Stimulated activated CD4-positive, alpha-beta T cell treated with anti-CD3 and anti-CD28 coated beads, Interleukin-2, amount 100 ng/mL, for 48 hours (primary cell): ENCODE measurements at places on chromosomes 6 and 20.

DNA sequence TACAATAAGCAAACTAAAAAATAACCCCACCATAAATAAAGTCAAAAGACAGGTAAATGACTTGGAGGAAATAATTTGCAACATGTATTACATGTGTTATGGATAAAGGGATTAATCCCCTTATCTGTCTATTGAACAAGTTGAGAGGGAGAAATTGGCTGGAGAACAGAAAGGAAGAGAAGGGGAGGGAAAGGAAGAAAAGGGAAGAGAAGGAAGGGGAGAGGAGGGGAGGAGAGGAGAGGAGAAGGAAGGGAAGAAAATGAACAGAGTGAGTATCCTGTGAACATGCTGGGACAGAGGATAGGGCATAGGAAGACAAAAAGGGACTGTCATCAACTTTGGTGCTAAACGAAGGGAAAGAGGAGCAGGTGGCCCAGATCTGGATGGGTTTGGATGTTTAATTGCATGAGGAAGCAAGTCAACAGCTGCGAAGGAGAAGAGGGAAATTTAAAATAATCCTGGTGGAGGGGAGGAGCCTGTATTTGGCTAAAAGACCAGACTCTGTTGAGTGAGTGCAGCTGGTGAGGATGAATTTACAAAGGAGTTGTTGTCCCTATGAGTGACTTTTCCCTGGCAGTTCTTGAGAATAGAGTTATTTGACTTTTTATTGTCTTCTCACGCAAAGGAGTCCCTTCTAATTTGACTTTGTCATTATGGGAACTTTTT is 14.2 kb upstream of the SHLD1 start:
- DNase-seq = no peak

- DNase-seq = no peak
These were observed 95.6 kb downstream of the SYCP2 start for GRCh38 chr20:59837623-59838394.

- no peak for DNase-seq
These were observed 6.8 kb downstream of the SNAP91 start for GRCh38 chr6:83702077-83702476.

DNA sequence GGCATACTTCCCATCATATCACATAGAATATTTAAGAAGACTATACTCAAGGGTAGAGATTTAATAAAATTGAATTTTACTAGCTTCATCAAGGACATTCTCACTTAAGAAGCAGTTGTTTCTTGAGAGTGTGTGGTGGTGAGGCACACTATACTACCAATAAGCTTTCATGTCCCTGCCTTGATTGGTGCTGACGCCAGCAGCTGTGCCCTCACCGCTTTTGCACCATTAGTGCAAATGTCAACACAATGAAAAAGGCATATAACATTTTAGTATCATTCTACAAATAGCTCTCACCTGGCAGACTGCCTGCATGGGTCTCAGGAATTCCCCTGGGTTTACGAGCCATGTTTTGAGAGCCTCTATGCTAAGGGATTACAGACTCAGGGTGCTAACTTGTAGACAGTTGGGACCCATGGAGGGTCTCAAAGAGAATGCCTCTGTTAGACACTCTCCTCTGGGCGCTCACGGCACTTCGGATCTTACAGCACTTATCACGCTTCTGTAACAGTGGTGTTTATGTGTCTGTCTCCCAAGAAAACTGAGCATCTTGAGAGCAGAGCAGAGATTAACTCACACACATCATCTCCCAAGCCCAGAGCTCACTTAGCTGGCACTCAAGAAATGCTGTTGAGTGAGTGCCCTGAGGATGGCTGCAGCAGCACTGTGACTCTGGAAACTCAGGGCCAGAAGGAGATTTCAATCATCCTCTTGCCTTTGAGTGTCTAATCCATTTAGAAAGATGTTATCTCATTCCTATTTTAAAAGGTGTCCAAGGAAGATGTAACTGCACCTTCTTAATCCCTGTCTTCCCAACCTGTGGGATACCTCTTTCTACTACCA is 143.3 kb upstream of the GPR6 start:
- DNase-seq = no peak

DNA sequence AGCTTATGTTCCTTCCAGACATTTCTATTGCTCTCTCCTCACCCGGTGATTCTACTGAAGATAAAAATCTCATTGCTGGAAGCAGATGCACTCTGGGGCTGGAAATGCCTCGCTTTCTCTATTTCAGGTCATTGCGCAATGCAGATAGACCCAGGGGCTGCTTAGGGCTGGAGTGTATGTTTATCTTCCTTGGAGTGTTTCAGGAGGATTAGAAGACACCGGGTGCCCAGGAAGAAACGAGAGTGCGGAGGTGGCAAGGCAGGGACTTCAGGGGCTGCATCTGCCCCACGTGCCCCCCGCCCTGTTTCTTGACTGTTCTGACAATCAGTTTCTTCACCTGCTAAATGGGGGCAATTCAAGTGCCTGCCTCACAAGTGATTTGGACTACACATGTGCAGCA is 45.6 kb upstream of the IYD start:
- no peak for DNase-seq

- DNase-seq = no peak
These were observed 2.5 kb downstream of the RNF217 start for GRCh38 chr6:124964764-124965105.

DNA sequence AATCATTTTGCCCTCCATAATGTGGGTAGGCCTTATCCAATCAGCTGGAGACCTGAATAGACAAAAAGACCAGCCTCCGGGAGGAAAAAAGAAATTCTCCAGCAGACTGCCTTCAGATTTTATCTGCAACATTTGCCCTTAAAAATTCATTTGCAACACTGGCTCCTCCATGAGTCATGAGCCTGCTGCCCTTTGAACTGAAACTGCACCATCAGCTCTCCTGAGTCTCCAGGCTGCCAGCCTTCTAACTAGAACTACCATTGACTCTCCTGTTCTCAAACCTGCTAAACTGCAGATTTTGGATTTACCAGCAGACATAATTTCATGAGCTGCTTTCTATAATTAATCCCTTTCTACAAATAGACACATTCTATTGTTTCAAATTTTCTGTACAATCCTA is 223.9 kb upstream of the THEMIS start:
- DNase-seq = no peak

- no peak for DNase-seq
These were observed 658 bp downstream of the RIN2 start for GRCh38 chr20:19758501-19759331.

DNA sequence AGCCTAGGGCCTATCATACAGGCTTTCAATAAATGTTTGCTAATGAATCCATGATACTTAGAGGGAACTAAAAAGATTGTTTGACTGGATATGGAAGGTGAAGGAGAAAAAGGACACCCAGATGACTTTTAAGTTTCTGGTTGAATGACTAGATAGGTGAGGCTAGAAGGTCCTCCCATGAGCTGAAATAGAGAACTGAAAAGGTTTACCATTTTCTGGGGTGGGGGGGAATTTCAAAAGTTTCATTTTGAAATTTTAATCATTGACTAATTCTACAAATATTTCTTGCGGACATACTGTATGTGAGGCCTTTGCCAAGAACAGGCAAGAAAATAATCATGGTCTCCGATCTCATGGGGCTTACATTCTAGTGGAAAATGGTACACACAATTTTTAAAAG is 17.9 kb upstream of the ZBTB2 start:
- no peak for DNase-seq

DNA sequence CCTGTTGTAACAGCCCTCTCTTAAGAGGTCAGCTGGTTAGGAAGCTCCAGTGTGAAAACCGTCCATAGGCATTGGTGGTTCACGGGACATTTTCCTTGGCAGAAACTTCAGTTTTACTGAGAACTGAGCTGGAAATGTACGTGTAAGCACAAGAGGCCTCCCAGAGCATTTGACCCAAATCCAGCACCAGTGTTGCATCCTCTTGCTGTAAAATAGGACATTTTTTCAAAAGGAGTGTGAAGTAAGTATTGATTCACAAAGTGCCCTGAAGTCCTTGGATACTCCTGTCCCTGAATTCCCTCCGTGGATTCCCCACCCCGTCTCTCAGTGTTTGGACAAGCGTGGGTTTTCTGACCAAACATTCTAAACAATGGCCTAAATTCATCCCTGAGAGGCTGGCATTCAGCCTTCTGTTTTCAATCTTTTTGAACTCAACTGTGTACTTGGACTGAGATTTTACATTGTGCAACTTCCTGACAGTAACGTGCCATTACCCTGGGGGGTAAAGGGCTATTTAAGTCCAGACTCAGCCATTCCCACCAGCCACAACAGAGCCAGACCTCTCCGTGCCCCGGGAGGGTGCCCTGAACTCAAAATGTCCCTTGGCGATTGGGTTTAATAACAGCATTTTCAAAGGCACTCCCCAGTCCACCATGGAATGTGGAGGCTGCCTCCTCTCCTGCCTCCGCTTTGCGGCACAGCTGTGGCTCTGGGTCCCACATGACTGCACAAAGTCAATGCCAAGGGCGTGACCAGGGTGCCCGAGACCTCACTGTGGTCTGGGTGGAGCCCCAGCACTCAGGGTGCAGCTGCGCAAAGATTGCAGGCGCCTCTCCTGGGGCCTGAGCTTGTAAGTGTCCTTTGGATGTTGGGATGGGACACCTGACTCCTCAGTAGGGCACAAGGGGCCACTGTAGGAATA is 92.7 kb upstream of the AFDN start:
- DNase-seq = no peak

- no peak for DNase-seq
These were observed 16.7 kb upstream of the RAMACL start for GRCh38 chr6:166603043-166603690.

- DNase-seq = no peak
These were observed 48.3 kb downstream of the CLIC5 start for GRCh38 chr6:45967363-45967762.

GRCh38 chr20:32585011-32585585 is at the start of gene NOL4L:
TSS of gene NOL4L (minus strand) at chr20:32585333. CDS start at chr20:32584890, 443 bp downstream.
- no peak for DNase-seq

DNA sequence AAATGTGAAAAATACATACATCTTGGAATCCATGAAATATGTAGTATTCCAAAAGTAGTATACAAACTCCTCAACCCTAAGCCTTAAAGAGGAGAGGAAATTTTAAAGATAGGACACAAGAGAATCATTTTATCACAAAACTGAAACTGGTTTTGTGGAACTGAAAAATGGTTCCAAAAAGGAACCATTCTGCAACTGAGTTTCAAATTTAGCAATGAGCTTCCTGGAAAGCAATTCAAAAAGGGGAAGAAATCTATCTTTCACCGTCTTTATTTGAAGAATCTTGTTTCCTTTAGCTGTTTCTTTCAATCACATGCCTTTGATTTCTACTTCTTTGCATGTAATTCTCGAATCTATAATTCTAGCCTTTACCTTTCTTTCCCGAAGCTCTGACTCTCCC is 32.2 kb upstream of the LAMP5 start:
- no peak for DNase-seq

DNA sequence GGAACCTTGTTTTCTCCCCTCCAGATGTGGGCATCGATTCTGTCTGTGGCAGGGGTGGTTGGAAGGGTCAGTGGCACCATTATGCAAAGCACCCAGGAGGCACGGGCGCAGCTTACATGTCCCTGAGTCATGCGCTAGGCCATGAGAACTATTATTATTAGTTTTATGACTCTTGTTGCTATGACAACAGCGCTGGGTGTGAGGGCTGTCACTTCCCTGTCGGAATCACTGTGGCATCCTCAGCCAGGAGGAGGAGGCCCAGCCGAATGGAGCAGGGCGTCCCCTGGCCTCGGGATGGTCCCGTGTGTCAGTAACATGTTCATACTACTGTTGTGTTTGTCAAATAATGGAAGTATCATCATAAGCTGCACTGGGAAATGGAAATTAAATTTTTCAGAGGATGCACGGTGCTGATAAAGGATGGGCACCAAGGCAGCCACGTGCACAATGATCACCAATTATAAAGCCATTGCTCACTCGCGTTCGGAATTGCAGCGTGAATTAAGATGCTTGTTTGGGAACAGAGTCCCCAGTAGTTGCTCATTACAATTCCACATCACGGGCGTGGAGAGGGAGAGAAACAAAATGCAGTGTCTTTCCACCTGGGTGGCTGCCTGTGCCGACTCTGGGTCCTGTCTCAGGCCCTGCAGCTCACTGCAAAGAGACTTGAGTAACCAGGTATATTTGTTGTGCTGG is 247.9 kb downstream of the CDH4 start:
- DNase-seq = no peak

DNA sequence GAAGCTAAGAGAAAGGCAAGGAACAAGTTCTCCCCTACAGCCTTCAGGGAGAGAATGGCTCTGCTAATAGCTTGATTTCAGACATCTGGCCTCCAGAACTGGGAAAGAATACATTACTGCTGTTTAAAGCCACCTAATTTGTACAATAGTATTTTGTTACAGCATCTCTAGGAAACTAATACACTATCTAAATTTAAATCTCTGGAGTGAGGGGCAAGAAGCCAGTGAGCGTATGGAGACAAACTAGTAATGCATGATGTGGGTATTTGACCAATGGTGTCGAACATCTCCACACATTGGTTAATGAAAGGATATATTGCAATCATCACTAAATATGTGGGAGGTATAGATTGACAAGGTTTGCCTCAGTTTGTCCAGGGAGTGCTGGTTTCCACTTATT is 451.5 kb downstream of the EPM2A start:
- DNase-seq = no peak

DNA sequence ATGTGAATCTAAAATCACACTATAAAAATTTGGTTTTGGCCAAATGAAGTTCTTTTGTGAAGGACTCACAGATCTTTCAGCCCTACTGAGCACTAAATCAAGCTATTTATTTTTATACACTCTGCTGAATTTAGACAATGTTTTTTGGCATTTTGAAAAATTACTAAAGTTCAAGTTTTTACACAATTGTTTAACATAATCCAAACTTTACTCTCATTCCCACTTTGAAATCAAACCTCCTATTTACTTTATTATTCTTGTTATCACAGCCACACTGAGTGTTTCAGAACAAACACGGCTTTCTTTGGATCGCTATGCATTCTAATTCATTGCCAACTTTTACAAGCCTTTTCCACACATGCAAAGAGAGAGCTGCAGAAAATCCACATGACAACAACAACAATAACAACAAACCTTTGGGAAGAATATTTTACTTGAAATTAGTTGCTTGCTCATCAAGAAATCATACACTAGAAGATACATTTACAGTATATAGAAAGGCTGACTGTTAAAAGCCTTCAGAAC is 49.1 kb upstream of the TMEM30A start:
- no peak for DNase-seq

DNA sequence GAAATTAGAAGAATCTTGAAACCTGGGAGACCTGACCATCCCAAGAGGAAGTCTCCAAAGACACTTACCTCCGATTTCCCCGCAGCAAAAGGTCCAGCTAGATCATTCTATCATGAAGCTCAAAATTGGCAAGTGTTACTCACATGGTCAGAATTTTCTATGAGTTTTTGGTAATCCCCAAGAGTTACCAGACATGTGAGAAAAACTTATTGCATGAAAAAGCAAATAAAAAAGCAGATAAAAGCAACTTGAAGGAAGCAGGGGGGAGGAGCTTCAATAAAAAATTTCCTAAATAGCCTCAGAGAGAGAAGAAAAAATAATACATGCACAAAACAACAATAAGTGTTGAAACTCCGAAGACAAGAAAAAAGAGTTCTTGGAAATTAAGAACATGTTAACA is 27.3 kb downstream of the VNN1 start:
- DNase-seq = no peak

- DNase-seq = no peak
These were observed 166.6 kb downstream of the SASH1 start for GRCh38 chr6:148509119-148509799.
